ENCODE measurements at places on chromosomes 11 and 22.

GRCh38 chr11:12770435-12770834 is 96.2 kb downstream of the TEAD1 start:
- DNase-seq, result no peak

- DNase-seq, result no peak
Measured at GRCh38 chr11:62144641-62145255, 20.9 kb downstream of the INCENP start.

- DNase-seq, result no peak
Measured at GRCh38 chr11:123246749-123247495, 51.9 kb upstream of the CLMP start.

DNA sequence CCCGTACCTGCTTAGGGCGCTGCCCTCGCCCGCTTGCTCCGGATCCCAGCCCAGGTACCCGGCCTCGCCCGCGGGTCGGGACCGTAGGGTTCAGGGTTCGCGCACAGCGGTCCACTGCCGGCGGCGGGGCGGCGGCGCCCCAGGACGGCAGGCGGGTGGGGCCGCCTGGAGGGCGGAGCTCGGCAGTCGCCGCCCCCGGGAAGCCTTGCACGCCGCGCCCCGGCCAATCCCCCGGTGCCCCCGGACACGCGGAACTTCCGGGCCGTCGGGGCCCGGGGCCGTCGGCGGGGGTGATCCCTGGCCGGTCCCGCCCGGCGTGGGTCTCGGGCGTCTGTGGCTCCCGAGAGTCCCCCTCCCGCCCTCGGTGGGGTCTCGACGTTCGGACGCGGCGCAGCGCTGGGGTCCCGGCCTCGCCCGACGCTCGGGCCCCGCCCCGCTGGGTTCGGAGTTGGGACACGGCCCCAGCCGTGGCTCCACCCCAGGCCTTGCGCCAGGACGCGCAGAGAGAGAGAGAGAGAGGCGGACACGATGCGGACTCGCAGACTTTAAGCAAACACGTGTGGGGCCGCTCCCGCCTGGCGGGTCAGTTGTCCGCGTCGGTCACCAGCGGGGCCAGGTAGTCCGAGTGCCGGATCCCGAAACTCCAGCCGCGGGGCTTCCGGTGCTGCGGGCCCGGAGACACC is at the start of gene TYMP:
TYMP (minus strand) TSS at position 116 of the 683 bp plus-strand sequence. CDS start 303 bp downstream, outside the sequence.
- DNase-seq, result no peak

- DNase-seq, result no peak
Measured at GRCh38 chr11:6200975-6201374, 2.0 kb downstream of the OR52W1 start.

DNA sequence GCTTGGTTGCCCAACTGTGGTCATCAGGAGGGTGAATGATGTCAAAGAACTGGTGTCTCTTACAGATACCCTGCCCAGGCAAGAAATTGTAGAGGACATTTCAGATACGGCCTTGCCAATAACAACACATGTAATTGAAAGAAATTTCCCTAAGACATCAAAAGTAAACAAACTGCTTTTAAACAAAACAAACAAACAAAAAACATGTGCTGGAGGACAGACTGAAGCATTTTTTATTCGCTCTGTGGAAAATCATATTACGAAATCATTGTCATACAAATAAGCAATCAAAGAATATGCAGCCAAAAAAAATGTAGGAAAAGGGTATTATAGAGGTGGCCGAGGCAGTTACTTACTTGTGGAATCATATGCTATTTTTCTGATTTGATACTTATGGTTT is 52.1 kb upstream of the MYEOV start:
- DNase-seq, result no peak

DNA sequence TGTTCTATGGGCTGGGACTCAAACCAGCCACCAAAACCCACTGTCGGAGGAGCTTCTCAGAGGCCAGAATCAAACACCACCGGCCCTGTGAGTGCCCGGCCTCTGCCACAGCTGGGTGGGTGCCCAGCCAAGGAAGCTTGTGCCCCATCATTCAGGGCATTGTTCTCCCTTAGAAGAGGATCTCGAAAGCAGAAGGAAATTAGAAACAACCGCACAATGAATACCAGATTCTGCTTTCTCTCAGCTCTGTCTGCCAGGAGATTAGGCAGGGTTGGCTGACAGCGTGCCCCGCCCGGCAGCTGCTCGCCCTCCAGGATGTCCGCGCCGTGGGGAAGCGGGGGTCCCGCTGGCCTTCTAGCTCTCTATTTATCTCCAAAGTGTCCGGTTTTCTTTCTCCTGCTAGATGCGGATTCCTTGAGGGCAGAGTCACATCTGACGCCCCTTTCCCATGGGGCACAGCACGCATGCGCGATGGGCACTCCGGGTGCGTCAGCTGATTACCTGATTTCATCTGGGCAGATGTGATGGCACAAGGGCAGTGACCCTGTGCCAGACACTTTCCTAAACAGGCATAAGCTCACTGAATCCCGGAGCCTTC is 25.5 kb downstream of the SCGB1A1 start:
- DNase-seq, result no peak

DNA sequence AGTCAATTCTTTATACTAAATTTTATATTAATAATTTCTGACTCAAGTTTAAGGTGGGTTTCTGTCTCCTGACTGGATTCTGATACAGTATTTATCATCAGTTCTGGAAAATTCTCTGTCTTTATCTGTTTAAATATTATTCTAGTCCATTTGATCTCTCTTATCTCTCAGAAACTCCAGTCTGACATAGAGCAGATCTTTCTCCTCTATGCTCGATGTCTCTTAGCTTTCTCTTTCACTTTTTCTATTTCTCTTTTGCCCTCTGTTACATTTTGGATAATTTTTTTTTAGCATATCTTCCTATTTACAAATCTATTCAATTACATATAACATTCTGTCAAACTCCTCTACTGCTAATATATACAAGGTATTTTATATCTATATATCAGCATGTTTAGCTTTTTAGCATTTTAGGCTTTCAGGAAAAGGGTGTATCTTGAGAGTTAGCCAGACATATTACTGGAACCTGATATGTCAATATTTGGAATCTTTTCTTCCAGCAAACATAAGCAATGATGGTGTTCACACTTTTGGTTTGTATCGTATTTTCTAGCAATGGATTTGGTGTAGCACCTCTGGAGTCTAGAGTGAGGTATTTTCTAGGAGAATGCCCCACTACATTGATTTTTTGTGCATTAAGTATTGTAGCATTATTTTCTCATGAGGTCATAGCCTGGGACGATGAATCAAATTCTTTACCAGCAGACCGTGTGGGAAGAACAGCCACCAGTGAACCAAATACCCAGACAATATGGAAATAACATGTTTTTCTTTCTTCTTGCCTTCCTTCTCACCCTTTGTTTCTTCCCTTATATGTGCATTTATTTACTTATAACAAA is 4.1 kb upstream of the NNMT start:
- DNase-seq, result no peak

DNA sequence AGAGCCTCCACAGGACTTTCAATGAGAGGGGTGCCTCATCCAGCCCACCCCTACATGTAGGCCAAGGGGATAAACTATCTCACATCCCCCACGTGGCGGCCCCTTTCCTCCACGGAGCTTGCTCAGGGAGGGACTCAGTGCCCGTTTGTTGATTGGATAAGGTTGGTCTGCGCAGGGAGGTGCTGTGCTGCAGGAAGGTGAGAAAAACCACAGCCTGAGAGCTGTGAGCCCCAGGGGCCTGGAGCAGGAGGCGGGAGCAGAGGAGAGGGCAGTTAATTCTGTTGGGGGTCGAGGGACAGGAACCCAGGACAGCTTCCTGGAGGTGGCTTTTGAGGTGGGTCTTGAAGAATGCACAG is 31.9 kb upstream of the ATXN10 start:
- DNase-seq, result no peak

DNA sequence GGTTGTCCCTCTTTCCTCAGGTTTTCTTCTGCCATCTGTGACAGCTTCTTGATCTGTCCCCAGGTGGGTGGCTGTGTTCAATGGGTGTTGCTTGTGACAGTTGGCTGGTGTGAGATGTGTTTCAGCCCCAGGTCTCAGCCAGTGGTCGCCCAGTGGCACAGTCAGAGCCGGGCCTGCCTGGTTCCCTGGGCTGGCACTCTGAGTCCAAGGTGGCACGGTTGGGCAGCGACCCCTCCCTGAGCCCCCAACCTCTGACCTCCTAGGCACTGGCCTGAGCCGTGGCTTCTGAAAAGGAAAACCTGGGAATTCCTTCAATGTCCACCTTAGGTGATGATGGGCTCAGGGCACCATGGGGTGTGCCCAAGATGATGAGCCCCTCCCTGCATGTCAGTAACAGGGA is 14.0 kb upstream of the PRODH start:
- no peak for DNase-seq

DNA sequence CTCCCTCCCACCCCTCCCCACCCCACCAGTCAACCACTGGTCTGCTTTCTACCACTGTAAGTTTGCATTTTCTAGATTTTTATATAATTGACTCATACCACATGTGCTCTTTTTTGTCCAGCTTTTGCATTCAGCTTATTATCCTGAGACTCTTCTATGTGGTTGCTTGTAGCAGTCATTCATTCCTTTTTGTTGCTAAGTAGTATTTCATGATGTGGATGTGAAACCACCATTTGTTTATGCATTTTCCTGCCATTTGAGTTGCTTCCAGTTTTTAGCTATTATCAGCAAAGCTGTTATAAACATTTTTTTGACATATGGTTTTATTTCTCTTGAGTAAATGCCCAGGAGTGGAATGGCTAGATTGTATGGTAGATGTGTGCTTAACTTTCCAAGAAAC is 77.0 kb upstream of the FGF3 start:
- no peak for DNase-seq

All from HS-27A (cell line).